D721Med (cell line): ENCODE measurements at places on chromosomes 4 and X.

DNA sequence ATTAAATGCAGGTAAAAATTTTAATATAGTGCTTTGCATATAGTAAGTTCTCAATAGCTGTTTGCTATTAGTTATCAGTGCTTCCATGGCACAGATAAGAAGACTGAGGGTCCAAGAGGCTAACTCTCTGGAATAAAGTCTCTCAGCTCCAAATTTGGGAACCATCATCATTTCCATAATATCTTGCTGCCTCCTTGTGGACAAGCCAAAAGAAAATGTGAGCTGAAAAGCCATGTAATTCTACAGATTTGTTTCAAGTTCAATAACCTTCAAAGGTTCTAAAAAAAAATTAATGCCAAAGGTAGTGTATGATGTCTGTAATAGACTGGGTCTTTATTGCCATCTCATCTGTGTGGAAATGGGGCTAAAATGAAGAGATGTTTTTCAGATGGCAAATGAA lies 136.9 kb upstream of the VCX start:
- DNase-seq = no peak

- DNase-seq = no peak
These were observed 17.3 kb upstream of the UVSSA start for GRCh38 chr4:1329408-1330371.

DNA sequence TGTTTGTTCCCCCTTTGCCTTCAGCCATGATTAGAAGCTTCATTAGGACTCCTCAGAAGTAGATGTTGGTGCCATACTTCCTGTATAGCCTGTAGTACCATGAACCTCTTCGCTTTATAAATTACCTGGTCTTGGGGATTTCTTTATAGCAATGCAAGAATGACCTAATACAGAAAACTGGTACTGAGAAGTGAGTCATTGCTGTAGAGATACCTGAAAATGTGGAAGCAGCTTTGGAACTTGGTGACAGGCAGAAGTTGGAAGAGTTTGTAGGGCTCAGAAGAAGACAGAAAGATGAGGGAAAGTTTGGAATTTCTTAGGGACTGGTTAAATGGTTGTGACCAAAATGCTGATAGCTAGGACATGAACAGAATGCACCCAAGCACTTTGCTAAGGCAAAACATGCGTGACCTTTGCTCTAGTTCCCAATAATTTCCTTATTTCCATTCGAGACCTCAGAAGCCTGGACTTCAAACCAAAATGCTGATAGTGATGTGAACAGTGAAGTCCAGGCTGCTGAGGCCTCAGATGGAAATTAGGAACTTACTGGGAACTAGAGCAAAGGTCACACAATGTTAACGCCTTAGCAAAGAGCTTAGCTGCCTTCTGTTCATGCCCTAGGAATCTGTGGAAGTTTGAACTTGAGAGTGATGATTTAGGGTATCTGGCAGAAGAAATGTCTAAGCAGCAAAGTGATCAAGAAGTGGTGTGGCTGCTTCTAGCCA lies 3.0 kb upstream of the USP46 start:
- DNase-seq = no peak

GRCh38 chr4:2792711-2793585 lies at the start of gene SH3BP2:
SH3BP2 (plus strand) TSS chr4:2793085; CDS start chr4:2820618, 27,533 bp downstream.
- DNase-seq = peak; percentile 63

DNA sequence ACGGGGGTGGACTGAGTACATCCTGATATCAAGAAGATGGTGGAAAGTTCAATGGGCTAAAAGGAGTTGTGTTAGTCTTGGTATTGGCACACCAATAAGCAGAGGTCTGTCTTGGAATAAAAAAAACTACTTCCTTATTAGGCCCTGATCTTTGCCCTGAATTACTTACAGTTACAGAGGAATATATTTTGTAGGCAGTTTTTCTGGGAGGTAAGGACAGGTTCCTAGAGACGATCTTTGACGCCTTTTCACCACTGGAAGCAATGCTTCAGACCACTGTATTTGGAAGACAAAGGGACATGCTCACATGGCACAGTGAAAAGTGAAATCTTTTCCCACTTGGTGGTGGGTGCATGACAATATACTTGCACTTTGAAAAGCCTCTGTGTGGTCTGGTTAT lies 618 bp upstream of the XK start:
- no peak for DNase-seq

DNA sequence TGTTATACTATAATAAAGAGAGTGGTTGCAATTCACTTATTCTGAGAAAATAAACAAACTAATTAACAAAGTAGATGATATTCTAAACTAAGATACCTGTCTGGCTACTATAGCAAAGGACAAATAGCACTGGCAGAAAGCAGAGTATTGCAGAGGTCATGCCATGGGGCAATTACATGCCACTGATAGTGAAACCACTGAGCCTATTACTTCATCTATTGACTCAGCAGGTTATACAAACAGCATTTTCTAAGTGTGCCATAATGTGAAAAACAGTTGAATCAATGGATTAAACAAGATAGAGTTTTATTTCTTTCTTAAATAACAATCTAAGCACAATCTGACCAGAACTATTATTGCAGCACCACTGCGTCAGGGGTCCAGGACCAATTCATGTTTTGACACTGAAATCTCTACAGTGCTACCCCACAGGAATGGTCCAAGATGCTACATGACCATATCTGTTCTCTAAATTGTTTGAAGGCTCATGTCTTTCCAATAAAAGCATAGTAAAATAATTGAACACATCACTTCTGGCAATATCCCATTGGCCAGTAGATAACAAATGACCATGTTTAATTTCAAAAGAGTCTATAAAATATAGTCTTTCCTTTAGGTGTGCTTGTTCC lies 389.5 kb upstream of the GRID2 start:
- DNase-seq = no peak
